ENCODE measurements at places on chromosomes 3 and 15. TPM values are rescaled to one million over a fixed set of nuclear protein-coding genes. Genes with fewer than 3 reads are reported as not detected.

FOXB1 gene
- total RNA-seq = not detected

DISP2 gene
- total RNA-seq = 0.21 TPM

PXYLP1 gene
- total RNA-seq = 3.0 TPM

SH3GL3 gene
- total RNA-seq = 0.60 TPM

CCDC54 gene
- not detected for total RNA-seq

PLA2G4D gene
- not detected for total RNA-seq

IQCF5 gene
- not detected for total RNA-seq

ANKUB1 gene
- 0.31 TPM for total RNA-seq

ST3GAL6 gene
- total RNA-seq = not detected

CSTA gene
- not detected for total RNA-seq

GOLGA8G gene
- total RNA-seq = 0.25 TPM

GABRB3 gene
- not detected for total RNA-seq

AADACL2 gene
- not detected for total RNA-seq

CAMKV gene
- total RNA-seq = not detected

RLBP1 gene
- 0.16 TPM for total RNA-seq

TMEM266 gene
- total RNA-seq = 0.21 TPM

EIF4E3 gene
- 2.3 TPM for total RNA-seq

GALNT15 gene
- 1.3 TPM for total RNA-seq

ZBED2 gene
- not detected for total RNA-seq

ADCY5 gene
- 0.16 TPM for total RNA-seq

MGLL gene
- total RNA-seq = 31.9 TPM

GRCh38 chr3:44001072-44001471, 240.6 kb upstream of the TOPAZ1 start:
- no peak for DNase-seq

GRCh38 chr15:70016511-70016994, 81.2 kb downstream of the TLE3 start:
- DNase-seq = no peak

DNA sequence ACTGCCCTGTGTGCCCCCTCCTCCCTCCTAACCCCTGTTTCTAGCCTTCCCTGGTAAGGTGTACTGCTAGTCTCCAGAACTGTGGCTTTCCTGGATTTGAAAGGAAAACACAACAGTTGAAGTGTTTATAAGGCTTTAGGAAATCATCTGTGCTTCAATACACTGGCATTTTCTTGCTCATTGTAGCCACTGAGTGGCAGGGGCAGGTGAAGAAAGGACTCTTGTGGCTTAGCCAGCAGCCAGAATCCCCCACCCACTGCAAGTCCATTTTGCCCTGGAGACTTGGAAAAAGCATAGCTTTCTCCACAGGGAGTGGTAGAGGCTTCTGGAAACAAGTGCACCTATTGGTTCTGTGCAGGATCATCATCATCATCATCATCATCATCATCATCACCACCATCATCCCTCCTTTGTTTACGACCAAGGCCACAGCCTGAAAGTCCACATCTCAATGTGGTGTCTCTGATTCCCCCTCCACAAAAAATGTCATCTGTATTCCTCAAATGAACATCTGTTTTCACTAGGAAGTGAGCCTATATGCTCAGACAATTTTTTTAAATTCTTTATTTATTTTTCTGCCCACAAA, 33.4 kb downstream of the AQP9 start:
- no peak for DNase-seq

DNA sequence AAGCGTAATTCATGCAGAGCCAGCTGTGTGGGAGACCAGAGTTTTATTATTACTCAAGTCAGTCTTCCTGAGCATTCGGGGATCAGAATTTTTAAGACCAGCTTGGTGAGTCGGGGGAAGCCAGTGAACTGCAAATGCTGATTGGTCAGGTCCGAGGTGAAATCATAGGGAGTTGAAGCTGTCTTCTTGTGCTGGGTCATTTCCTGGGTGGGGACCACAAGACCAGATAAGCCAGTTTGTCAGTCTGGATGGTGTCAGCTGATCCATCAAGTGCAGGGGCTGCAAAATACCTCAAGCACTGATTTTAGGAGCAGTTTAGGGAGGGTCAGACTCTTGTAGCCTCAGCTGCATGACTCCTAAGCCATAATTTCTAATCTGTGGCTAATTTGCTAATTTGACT, 228.1 kb upstream of the ATP10A start:
- DNase-seq = no peak

- no peak for DNase-seq
These were observed 4.9 kb upstream of the CHRNA3 start for GRCh38 chr15:78625606-78626280.

GRCh38 chr15:79091204-79091867, 756 bp upstream of the RASGRF1 start:
- DNase-seq = no peak

GRCh38 chr3:139332092-139332491, 11.7 kb upstream of the MRPS22 start:
- no peak for DNase-seq

DNA sequence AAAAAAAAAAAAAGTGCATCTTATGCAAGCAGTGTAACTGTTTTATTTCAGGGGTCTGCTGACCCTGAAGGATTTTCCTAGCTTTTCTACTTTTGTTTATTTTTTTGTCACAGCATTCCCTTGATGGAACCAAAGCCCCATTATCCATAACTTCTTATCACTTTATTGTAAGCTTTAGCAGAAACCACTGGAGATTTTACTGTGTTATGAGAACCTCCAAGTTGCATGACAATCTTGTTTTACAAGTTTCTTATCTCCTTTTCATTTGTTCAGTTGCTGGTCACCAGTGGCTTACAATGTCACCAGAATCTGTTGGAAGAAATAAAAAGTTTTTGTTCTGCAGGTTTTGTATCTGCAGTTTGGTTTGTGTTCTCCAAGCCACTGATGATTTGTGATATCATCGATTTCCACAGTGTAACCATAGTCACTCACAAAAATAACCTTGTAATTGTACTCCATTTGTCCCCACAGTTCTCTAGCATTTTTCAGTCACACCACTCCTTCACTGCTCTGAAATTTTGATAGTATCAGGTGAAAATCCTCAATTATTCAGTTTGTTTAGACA, 660.0 kb downstream of the RBMS3 start:
- DNase-seq = no peak

- DNase-seq = no peak
These were observed 25.6 kb upstream of the CCDC50 start for GRCh38 chr3:191303596-191303995.

DNA sequence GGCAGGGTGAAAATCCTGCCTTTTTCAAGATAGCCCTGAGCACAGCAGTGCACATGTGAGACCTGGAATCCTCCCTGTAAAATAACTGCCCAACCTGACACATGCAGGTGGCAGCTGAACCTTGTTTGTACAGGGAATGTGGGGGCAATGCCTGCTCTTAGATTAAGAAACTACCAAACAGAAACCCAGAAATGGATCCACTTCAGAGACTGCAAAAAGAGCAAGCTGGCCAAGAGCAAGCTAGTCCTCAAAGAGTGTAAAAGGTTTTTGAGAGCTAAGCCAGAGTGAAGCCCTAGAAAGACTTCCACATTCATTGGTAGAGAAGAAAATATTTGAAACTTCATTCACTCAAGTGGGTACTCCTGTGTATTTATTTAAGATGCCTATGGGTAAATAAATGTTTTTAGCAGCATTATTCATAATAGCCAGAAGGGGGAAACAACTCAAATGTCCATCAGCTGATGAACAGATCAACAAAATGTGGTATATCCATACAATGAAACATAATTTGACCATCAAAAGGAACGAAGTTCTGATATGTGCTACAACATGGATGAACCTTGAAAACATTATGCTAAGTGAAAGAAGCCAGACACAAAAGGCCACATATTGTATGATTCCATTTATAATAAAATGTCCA, 96.0 kb upstream of the TSC22D2 start:
- DNase-seq = no peak

GRCh38 chr3:173096994-173097785, 43.8 kb downstream of the SPATA16 start:
- DNase-seq = no peak

- DNase-seq = no peak
These were observed 44.2 kb downstream of the SETD5 start for GRCh38 chr3:9441501-9442221.

GRCh38 chr15:33310481-33311311, at the start of gene RYR3:
Gene RYR3, plus strand, starts transcription at chr15:33310967. Its CDS starts 79 bp downstream, at chr15:33311046.
- no peak for DNase-seq

DNA sequence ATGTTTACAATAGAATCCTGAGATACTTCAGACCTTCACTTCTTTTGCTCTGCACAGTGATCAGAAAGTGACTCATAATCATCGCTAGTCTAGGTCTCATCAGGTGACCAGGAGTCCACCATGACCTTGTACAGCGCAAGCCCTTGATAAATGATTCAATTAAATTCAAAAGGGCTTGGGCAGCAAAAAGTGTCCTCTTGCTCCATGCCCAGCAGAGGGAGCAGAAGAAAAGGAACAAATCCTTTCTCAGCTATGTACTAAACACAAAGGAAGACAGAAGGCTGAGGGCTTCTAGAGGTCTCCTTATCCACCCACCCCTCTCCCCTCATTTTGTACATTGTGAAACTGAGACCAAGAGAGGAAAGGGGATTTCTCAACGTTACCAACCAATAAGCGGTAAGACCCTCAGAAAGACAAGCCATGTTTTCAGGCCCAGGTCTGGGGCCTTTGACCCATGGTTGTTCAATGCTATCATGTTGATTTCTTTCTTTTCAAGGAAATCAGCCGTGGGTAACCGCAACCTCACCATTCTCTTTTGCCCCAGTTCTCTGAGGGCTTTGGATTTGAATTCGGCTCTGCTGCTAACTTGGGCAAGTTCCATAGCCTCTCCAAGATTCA, 74.8 kb downstream of the AQP9 start:
- DNase-seq = no peak

DNA sequence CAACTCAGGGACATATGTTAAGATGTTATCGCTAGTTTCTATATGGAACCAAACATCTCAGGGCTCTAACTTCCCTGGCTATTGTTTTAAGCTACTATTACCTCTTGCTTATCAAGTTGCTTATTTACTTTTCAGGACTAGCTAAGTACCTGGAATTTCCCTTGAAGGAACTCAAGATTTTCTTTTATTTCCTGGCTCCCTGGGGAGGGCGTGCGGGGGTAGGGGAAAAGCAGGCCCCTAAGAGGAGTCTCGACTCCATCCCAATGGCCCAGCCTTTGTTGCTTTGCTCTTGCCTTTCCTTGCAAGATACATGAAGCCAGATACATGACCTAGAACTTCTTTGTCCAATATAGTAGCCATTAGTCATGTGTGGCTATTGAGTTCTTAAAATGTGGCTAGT, 76.9 kb upstream of the STXBP5L start:
- DNase-seq = no peak

DNA sequence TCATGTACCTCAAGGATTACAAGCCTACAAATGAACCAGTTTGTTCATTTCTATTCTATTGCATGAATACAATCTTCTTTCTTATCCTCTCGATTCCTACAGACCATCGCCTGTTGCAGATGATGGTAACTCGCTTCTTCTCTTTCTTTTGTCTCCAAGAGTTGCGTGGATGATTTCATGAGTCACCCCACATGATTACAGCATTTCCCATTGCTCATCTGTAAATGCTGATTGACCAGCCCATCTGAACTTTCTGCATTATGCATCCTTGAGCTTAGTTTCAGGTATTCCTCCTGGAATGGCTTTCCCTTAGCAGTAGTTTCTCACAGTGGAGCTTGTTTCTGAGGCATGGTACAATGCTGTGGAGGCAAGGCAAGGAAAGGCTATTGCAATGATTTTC, 109.6 kb upstream of the TOPAZ1 start:
- DNase-seq = no peak

GRCh38 chr3:40518067-40518466, 6.7 kb upstream of the ZNF621 start:
- no peak for DNase-seq

GRCh38 chr3:16326724-16327349, 61.8 kb downstream of the OXNAD1 start:
- DNase-seq = no peak

DNA sequence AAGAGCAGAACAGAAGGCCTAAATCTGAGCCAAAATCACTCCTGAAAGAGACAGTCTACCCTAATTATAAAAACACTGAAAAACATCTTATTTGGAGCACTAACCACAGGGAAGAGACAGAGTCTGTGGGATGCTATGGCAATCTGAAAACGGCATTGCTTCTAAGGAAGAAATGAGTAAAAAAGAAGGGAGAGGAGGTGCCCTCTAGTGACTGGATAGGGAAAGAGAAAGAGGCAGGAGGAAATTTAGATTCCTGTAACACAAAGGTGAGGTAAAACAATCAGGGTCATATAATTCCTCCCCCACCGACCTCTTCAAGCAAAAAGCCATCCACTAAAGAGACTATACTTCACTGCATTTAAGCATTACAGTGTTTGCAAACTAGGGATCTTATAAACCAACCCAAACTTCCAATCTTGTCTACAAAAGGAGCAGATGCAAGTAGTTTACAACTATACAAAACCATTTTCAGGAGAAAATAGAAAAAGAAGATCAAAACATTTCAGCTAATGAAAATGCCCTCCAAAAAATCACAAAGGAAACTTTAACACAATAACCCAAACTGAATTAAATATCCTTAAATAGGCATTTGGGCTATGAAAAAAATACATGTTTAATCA, 32.6 kb downstream of the HACD2 start:
- DNase-seq = no peak

DNA sequence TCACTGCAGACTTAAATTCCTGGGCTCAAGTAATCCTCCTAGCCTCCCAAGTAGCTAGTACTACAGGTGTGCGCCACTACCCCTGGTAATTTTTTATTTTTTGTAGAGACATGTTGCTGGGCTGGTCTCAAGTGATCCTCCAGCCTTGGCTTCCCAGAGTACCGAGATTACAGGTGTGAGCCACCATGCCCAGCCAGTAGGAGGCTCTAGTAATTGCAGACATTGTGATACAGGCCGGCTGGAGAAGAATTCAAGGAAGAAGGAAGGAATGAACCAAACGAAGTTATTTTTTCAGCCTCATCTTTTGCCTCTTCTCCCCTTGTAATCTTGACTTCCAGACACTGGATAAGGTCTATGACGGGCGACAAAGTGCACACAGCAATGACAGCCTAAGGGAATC, 3.2 kb upstream of the PPP4R2 start:
- DNase-seq = no peak

- no peak for DNase-seq
These were observed 24.3 kb upstream of the FGD5 start for GRCh38 chr3:14794435-14794834.

DNA sequence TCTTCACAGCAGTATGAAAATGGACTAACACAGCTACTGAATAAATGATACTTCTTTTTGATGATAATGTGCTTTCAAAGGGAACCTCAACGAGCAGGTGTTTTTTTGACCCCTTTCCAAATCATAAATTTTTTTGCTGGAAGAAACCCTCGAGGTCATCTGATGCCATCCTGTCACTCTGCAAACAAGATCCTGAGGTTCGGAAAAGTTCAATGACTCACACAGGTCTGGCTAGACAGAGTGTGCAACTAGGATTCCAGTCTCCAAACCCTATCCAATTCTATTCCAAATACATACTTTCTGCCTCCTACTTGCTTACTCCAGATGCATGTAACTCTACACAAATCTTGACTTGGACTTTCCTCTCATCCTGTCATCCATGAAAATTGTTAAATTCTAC, 124.7 kb downstream of the NEDD4 start:
- DNase-seq = no peak

DNA sequence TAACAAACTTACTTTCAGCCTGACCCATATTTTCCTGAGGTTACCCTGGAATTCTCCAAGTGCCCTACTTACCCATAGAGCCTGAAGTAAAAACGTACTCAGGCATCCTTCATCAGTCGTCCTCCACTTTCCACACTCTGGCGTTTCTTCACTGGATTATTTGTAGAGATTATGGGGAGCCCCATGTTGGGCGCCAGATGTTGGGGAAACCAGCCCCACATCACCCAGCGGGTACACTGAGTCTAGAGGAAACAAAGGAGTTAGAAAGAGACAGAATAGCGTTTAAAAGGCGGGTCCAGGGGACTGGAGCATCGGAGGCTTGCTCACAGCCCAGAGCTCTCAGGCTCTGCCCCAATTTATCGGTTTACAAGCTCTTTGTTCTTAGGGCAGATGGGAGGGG, 9.7 kb upstream of the SLC28A2 start:
- no peak for DNase-seq
